ENCODE measurements at places on chromosomes 1 and 21.

DNA sequence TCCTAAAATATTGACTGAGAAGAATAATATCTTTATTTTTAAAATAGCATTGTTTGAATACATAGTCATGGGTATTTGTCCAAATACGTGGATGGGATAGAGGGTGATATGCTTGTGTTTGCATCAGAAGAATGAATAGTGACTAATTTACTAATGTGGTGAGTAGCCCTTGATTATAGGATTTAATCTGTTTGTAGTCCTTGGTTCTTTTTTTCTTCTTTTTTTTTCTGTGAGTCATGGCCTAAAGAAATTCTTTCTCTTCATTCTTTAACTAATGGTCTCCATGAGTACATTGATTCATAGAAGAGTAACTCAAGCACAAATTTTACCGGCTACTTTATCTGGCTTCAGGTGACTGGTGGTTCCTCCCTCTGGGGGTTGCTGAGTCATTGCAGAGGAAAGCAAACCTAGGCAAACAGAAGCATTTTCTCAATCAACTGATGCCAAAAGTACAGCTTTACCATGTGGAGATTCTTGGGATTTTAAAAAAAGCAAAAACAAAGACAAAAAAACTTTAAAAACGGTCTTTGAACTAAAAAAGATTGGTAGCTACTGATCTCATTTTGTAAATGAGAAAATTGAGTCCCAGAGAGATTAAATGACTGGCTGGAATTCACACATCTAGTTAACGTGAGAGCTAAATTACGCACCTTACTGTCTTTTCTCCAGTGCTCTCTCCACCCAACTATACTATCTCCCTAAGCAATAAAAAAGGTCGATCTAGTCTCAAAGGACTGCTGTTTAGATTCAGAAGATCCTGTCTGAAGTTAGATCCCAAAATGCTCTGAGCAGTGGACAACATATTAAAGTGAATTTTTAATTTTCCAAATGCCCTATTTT, 40.5 kb downstream of the AK5 start:
- no peak for DNase-seq

GRCh38 chr1:46404482-46405196, 10.5 kb downstream of the FAAH start:
- no peak for DNase-seq

- no peak for DNase-seq
Measured at GRCh38 chr21:45537746-45538291, 4.4 kb downstream of the SLC19A1 start.

DNA sequence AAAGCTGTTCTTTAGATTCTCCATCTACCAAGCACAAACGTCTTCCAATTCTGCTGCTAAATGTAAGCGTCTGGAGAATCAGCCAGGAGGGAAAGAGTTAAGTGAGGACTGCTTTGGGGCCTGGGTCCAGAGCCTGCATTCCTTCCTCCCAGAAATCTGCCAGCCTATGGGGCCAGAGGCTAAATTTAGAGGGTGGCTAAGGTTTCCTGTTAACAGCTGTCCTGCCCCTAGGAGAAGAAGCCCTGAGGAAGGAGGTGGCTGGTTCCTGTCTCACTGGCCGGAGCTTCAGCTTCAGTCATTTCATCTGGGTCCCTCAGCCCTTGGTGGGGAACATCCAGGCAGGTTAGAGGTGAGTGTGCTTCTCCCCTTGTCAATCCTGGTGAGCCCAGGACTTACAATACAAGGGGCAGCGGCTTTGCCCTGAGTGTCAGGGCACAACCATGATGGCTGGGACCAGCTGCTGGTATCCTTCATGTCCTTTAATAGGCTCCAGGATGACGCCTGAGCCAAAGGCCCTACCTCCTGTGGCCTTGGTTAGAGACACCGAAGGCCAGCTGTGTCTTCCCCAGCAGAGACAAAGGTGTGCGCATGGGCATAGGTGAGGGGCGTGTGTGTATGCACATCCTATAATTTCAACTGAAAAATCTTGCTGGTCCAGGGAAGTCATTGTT, at the start of gene STYXL2:
TSS of gene STYXL2 (plus strand) at position 230 of the 671 bp plus-strand sequence. CDS start 775 bp downstream, outside the sequence.
- no peak for DNase-seq

DNA sequence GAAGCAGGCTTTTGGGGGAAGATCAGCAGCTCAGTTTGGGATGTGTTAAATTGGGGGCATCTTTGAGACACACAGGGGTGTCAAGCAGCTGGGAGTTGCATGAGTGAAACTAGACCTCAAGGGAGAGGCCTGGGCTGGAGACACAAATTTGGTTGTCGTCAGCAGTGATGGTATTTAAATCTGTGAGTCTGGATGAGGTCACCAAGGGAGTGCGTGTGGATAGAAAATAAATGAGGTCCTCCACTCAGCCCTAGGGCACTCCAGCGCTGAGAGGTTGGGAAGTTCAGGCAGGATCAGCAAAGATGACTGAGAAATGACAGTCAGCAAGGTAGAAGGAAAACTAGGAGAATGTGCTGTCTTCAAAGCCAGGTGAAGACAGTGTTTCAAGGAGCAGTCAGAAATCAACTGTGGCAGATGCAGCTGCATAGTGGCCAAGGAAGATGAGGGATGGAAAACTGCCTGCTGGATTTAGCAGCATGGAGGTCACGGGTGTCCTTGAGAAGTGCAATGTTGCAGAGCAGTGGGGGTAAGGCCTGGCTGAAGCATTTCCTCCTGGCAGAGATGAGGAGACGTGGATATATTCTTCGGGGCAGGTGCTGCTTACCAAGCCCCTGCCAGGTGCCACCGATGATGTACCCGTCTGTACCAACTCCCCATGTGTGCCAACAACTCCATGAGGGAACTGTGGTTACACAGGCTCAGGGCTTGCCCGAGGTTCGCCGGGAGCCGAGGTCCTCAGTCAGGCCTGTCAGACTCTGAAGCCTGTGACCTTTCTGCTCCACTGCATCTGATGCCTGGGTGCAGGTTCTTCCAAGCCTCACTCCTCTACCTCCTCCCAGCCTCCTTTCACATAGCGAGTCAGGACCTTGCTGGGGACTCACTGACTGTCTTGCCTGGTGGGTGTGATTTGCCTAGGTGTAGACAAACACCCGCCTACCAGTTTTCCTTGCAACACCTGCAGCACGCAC, 11.3 kb downstream of the MAP7D1 start:
- DNase-seq: no peak

GRCh38 chr1:191729742-191730141, 428.5 kb upstream of the RGS18 start:
- DNase-seq: no peak

DNA sequence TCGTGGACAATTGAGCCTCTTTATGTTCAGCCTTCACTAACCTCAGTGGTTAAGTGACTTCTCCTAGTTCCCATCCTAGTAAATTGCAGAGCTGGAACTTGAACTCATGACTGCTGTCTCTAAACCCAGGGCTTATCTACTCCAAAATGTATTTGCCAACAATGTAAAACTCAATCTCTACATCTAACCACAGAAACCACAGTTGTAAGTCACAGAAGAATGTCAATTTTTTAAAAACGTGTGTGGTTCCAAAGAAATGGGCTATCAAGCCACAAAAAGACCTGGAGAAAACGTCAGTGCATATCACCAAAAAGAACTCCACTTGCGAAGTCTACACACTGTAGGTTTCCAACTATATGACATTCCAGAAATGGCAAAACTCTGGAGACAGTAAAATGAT, 172.6 kb upstream of the HMCN1 start:
- DNase-seq: no peak

GRCh38 chr1:207787776-207788175, 35.9 kb downstream of the CD46 start:
- no peak for DNase-seq

DNA sequence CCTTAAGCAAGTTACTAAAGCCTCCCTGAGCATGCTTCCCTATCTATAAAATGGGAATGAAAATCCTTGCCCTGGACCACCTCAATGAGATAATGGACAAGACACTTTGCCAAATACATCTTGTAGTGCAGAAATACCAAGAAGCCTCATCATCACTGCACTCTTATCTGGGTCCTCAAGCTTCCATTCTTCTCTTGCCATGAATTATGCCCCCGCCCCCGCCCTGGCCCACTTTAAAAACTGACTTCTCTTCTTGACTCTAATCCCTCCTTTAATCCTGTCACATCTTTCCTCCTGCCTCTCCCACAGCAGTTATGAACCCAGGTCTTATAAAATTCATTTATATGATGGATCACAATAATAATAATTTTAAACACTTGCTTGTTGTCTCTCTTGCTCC, 14.8 kb downstream of the ARHGEF11 start:
- DNase-seq: no peak

DNA sequence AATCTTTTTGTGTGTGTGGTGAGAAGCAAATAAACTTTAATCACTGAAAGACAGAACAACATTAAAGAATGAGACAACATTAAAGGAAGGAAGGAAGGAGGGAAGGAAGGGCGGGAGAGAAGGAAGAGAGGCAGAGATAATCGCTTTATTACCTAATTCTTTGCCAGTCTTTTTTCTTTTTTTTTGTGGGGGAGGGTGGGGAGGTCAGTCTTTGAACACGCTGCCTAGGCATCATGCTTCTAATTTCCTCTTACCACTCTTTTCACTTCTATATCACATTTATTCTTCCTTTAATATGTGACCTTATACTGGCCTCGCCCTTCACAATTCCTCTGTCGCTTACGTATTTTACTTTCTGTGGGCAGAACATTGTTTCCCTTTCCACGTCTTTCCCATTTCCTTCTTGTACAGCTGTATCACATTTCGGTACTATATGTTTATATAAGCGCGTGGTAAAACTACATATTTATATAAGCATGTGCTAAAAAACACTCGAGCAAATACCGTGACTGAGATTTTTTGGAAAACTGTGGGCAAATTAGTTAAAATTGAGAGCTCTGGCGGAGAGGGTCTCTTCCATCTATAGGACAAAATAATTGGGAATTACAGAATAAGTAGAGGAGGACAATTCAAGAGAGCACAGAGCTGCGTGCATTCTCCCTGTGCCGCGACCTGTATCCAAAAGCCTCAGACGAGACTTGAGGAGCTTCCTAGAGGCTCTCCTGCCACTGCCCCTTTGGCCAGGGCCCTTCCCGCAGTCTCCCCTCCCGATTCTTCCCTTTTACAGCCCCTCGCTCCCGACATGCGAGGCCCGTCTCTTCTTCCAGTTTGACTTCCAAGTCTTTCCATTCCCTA, 823 bp upstream of the PRKAA2 start:
- no peak for DNase-seq

- no peak for DNase-seq
Measured at GRCh38 chr1:213201380-213202155, 150.5 kb downstream of the RPS6KC1 start.

DNA sequence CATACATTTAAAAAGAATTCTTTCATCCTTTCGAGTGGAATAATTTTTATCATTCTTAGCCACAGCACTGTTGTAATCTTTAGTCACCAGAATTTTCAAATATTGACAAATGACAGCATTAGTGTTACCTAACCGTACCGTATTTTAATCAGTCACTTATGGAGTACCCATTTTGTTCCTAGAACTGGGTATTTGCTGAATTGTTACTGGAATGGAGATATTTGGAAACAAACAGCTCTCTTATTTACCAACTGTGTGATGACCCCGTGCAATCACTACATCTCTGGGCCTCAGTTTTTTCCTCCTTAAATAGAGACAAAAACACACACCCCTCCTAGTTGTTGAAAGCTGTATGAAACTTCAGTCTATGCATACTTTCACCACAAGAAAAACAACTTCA, 7.9 kb upstream of the XCL2 start:
- DNase-seq: no peak

DNA sequence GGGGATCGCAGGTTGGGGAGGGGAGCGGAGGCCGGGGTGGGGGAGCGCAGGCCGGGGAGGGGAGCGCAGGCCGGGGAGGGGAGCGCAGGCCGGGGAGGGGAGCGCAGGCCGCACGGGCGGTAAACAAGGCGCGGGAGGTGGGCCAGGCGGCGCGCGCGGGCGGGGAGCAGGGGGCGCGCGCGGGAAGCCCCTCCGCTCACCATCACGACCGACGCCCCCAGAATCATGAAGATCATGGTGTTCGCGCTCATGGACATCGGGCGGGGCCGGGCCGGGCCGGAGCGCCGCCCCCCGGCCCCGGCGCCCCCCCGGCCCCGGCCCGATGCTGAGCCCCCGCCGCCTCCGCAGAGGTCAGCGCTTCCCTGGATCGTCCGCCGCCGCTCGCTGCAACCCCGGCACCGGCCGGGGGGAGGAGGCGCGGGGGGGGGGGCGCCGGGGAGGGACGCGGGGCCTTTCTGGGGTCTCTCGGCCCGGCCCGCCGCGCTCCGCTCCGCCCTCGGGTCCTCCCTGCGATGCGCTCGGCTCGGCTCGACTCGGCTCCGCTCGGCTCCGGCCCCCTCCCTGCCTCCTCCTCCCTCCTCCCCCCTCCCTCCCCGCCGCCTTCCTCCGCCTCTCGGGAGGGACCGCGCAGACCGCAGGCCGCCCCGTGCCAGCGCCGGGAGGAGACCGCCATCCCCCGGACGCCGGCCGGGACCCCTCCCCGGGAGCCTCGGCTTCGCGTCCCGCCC, at the start of gene TMEM240:
TSS of gene TMEM240 (minus strand) at position 535 of the 728 bp plus-strand sequence. CDS start at position 257, 278 bp downstream.
- peak; percentile 85 for DNase-seq

GRCh38 chr21:46005081-46005480, 23.5 kb downstream of the COL6A1 start:
- no peak for DNase-seq

GRCh38 chr1:20366463-20367115, 75.9 kb downstream of the VWA5B1 start:
- no peak for DNase-seq

DNA sequence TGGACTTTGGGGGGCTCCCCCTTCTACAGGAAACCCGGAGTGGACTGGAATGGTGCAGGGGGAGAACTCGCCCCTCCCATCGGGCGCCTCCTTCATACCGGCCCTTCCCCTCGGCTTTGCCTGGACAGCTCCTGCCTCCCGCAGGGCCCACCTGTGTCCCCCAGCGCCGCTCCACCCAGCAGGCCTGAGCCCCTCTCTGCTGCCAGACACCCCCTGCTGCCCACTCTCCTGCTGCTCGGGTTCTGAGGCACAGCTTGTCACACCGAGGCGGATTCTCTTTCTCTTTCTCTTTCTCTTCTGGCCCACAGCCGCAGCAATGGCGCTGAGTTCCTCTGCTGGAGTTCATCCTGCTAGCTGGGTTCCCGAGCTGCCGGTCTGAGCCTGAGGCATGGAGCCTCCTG, at the start of gene TNFRSF14:
TSS of gene TNFRSF14 (plus strand) at position 95 of the 401 bp plus-strand sequence. CDS start at position 389, 294 bp downstream.
- peak; percentile 95 for DNase-seq

DNA sequence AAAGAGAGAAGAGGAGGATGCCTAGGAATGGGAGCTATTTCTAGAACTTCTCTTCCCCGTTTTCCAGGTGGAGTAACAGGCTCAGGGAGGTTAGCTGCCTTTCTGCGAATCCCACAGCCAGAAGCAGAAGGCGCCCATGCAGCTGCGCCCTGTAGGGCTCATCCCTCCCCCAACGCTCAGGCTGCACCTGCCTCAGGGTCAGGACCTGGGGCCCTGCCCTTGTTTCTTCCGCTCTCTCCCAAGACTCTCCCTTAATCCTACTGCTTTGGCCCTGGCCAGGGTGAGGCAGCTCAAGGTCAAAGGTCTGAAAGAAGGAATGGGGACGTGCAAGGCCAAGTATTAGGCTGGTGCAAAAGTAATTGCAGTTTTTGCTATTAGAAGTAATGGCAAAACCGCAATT, 30.5 kb upstream of the PADI2 start:
- no peak for DNase-seq
